ENCODE measurements at places on chromosomes 1 and 21.

- DNase-seq: no peak
Measured at GRCh38 chr1:47104816-47105215, 32.4 kb upstream of the CYP4A22 start.

- no peak for DNase-seq
Measured at GRCh38 chr1:104699433-104699832, 949.7 kb downstream of the AMY1C start.

- no peak for DNase-seq
Measured at GRCh38 chr21:45011426-45011825, 63.0 kb upstream of the ADARB1 start.

- no peak for DNase-seq
Measured at GRCh38 chr1:167881069-167881468, 32.9 kb downstream of the ADCY10 start.

DNA sequence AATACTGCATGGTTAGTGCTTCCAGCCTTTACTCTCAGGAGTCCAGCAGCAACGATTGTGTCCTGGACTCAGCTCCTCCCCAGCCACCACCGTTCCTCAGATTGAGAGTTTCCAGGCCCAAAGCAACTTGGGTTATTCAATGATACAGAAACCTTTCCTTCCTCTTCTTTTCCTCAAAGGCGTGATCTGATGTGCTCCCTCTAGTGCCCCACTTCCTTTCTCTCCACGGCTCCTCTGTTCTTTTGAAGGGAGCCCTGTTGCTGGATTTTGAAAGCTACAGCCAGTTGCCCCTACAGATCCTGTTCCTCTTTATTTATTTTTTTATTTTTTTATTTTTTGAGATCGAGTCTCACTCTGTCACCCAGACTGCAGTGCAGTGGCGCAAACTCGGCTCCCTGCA, 14.1 kb downstream of the CRP start:
- DNase-seq: no peak

DNA sequence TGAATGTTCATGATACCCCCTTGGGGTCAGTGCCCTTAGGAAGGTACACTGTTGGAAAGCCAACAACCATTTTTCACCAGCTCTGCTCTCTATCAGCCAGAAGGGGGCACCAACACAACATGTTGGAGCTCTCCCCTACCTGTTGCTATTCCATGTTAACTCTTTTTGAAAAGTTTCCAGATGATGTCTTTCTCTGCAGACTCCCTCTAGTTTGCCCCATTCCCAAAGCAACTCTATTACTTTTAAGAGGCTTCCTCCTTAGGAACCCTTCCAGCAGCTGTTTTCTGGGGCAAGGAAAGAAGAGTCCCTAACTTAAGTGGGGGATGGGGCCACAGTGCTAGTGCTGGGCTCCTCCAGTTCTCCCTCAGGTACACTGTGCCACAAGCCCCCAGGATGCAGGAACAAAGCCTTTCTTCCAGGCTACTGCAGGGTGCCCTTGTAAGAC, 22.9 kb upstream of the NDC1 start:
- peak; percentile 54 for DNase-seq

DNA sequence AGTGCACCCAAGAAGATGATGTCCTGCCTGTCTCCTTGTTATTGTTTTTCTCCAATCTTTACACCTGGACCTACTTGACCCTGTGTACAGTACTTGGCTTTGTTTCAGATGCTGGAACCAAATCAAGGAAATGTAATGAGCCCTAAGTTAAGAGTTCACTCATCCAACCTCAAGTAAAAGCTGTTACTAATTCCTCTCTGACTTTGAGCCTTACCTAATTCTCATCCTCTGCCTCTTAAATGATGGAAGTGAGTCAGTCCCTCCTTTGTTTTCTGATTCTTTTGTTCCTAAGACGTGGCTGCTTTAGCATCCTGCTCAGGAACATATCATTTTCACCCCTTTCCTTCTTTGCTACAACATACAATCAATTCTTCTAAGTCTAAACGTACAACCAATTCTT, 15.3 kb upstream of the PLA2G4A start:
- no peak for DNase-seq

- no peak for DNase-seq
Measured at GRCh38 chr21:26833460-26833939, 11.7 kb downstream of the ADAMTS1 start.

DNA sequence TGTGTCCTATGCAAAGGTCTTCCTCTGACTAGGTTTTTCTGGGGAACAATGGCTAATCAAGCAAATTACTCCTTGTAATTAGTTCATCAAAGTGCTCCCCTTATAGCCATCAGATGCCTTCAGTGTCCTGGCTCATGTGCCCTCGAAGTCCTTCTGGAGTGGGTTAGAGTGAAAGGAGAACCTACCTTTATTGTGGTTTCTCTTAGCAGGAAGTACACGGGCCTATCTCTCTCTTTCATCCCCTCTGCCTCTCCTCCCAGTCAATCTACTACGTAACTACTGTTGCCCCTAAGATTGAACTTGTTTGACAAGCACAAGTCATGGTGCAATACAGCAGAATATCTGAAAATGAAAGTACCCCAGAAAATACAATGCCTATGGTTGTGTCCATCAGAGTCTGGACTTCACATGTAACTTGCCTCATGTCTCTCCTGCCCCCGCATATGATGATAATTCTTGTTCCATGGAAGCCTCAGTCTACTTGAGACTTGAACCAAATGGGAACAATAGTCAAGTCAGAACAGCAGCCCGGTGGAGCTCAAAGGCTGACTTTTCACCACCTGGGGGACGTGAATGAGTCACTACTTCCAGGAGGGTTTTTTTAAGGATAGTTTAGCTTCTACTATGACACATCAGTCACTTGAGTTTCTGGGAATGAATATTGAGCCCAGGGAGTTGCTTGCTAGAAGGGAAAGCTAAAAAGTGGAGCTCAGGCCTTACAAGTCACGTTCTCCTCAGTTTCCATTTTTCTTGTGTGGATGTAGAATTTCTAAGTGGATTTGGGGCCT, 243.6 kb downstream of the TNR start:
- no peak for DNase-seq

DNA sequence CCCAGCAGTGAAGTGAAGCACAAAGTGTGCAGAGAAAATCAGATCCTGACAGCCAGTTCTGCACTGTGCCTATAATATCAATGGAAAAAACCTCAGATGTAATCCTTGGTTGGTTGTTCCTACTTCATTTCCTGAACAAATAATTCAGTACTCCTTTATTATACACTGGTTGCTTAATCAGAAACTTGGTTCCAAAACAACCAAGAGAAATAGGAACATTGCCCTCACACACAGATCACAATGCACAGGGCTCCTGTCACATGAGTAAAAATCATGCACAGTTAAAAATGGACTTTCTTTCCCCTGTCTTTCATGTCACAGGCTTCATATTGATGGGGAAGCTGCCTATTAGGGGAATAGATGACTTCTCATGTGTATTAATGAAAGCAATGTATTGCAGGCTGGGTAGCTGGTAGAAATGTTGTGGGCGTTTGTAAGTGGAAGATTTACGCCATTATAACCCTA, 9.7 kb downstream of the DNASE2B start:
- no peak for DNase-seq

GRCh38 chr1:149888247-149888998, 10.9 kb upstream of the BOLA1 start:
- peak; percentile 89 for DNase-seq

- no peak for DNase-seq
Measured at GRCh38 chr1:89903550-89903949, 82.7 kb downstream of the LRRC8D start.

GRCh38 chr1:234388094-234388493, 14.8 kb downstream of the COA6 start:
- no peak for DNase-seq

DNA sequence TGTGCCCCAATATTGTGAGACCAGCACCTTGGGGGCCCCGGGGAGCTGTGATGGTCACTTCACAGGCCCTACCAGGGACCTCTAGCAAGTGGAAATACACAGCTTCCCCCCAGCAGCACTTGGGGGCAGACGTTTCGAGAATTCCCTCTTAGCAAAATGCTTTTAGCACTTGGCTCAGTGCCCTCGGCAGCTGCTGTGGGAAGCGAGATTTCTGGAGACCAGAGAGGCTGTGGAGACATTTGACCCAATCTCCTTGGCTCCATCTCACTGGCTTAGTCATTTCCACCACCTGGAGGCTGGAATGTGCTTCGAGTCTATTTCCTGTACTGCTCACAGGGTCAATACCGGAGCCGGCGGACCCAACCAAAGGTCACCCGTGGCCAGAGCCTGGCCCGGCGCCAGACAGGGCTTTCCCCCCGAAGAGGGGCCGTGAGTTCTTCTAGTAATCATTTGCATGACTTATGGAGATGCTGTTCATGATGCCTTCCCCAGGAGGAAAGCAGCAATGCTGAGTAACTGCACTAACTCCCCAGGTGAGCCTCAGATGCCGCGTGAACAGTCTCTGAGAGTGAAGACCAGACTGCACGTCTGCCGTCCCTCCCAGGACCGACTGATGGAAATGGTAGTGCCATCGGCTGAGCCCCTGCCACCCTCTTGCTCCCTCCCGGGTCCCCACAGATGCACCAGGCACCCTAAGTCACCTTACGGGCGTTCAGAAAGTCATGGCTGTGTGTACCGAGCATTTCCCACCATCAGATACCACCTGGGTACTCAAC, 4.4 kb upstream of the C2CD2 start:
- no peak for DNase-seq

- DNase-seq: no peak
Measured at GRCh38 chr1:235516862-235517446, 12.7 kb upstream of the B3GALNT2 start.

- no peak for DNase-seq
Measured at GRCh38 chr1:199688133-199688676, 339.3 kb upstream of the NR5A2 start.

DNA sequence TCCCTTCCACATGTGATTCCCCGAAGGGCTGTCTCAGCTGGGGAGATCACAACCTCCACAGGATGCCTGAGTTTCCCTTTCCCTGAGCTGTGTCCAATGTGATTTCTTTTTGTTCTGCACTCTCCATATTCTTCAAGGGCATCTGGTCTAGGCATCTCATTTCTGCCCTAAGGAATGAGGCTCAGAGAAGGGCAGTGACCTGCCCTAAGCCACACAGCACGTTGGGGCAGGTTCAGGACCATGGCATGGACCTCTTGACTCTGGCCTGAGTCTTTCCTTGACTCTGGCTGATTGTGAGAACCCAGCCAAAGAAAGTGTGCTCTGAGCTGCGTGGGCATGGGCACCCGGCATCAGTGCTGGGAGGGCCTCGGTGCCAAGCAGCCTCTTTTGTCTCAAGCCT, 590.3 kb downstream of the PTPRU start:
- no peak for DNase-seq

GRCh38 chr1:65948609-65949229, 156.0 kb downstream of the PDE4B start:
- DNase-seq: no peak

DNA sequence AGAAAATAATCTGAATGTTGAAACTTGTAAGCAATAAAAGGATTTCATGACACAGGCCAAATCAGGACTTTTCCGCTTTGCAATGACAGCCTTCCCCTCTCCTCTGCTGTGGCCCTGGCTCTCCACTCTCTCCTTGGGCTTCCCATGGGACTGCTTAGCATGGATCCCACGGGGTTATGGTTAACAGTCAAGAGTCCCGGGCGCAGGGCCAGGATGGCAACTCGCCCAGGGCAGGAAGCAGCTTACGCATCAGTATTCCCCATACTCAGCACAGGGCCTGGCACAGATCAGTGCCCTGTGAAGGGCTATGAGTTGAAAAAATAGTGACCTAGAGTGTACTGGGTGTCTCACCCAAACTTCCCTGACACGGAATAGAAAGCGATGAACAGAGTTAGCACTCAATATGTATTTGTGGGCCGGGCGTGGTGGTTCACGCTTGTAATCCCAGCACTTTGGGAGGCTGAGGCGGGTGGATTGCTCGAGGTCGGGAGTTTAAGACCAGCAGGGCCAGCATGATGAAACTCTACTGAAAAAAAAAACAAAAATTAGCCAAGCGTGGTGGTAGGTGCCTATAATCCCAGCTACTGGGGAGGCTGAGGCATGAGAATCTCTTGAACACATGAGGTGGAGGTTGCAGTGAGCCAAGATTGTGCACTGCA, 29.1 kb upstream of the GRHL3 start:
- no peak for DNase-seq

DNA sequence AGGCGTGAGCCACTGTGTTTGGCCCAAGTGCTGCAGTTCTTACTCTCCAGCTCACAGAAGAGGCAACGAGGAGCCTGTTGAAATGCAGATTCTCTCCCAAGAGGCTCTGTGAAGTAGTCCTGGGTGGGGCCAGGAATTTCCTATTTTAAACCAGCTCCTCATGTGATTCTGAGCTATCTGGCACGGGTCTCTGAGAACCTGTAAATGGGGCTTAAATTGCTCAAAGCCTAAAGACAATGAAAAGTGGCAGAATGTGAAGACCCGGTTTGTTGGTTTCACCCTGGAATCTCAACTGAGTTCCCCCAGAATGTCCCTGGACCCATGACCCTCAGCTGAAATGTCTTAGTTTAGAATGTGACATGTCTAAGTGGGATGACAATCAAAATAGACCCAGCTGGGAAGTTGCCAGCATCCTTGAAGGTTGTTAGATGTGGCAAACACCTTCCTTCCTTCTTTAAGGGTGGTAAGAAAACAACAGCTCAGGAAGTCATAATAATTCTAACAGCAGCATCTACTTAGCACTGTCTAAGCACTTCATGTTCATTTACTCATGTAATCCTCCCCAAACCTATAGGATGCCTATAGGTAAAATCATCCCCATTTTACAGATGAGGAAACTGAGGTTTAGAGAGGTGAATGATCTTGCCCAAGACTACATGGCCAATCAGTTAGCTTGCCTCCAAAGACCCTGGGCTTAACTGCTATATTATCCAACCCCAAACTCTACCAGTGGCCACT, 20.9 kb upstream of the ATP5PO start:
- no peak for DNase-seq
